ENCODE measurements at places on chromosomes 7 and 10. TPM values are rescaled to one million over a fixed set of nuclear protein-coding genes. Genes with fewer than 3 reads are reported as not detected.

Gene PLPP4
- 0.18 TPM for total RNA-seq

GRCh38 chr10:45454262-45454661 lies 80.2 kb downstream of the ALOX5 start:
- no peak for DNase-seq
- no peak overlapping the region for H3K27ac ChIP-seq
- no peaks in the 10 kb centered on the region for H3K27me3 ChIP-seq
- no peaks in the 10 kb centered on the region for H3K4me1 ChIP-seq
- no peak overlapping the region for H3K4me3 ChIP-seq
- peaks cover 8% of the 10 kb centered on the region for H3K36me3 ChIP-seq

- peak overlapping the region; percentile 85 for H3K27ac ChIP-seq
- H3K36me3 ChIP-seq = no peaks in the 10 kb centered on the region
- peak; percentile 69 for DNase-seq
- peak overlapping the region; percentile 92 for H3K4me3 ChIP-seq
These were observed 1.5 kb upstream of the KAT6B start for GRCh38 chr10:74824900-74825370.

- DNase-seq = no peak
- no peaks in the 10 kb centered on the region for H3K4me1 ChIP-seq
- peaks cover 32% of the 10 kb centered on the region for H3K27me3 ChIP-seq
- H3K27ac ChIP-seq = no peak overlapping the region
These were observed 40.5 kb upstream of the SLF2 start for GRCh38 chr10:100872034-100872791.
